ENCODE measurements at places on chromosomes 4 and X.

- DNase-seq, result peak; percentile 12
Measured at GRCh38 chr4:125091-125771, 930 bp downstream of the ZNF718 start.

GRCh38 chrX:1027133-1027532, 185.3 kb downstream of the CRLF2 start:
- DNase-seq, result no peak

- DNase-seq, result no peak
Measured at GRCh38 chr4:78734441-78735162, 41.5 kb upstream of the BMP2K start.

DNA sequence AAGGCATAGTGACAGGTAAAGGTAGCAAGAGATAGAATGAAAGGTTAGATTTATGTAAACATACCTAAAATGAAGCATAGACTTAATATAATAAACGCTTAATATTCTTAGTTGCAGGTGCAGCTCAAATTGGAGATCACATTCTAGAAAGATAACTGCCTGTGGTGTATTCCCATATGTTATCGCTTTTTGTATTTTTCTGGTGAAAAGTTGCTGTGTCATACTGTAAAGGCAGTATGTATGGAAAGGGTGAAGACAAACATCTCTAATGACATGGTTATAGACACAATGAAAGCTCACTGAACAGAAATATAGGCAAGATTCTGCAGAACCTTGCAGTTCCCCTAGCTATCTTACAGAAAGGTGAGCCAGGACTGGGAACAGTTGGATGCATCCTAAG, 240.3 kb downstream of the DCLK2 start:
- DNase-seq, result no peak

DNA sequence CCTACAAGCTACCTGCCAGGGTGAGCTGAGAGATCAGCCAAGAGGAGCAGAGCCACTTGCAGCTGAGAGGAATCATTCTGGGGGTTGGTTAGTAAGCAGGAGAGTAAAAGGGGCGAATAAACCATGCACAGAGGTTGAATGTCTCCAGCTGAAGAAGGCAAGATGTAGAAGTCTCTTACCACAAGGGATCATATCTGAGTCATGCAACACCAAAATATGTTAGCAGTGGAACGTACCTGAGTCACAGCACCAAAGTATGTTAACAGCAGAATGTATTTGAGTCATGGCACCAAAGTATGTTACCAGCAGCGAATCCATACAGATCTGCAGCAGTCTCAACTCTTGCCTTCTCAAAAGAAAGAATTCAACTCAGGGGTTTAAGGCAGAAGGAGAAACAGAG, 29.9 kb downstream of the C4orf51 start:
- no peak for DNase-seq

- DNase-seq, result no peak
Measured at GRCh38 chr4:57865264-57865663, 755.1 kb upstream of the IGFBP7 start.

DNA sequence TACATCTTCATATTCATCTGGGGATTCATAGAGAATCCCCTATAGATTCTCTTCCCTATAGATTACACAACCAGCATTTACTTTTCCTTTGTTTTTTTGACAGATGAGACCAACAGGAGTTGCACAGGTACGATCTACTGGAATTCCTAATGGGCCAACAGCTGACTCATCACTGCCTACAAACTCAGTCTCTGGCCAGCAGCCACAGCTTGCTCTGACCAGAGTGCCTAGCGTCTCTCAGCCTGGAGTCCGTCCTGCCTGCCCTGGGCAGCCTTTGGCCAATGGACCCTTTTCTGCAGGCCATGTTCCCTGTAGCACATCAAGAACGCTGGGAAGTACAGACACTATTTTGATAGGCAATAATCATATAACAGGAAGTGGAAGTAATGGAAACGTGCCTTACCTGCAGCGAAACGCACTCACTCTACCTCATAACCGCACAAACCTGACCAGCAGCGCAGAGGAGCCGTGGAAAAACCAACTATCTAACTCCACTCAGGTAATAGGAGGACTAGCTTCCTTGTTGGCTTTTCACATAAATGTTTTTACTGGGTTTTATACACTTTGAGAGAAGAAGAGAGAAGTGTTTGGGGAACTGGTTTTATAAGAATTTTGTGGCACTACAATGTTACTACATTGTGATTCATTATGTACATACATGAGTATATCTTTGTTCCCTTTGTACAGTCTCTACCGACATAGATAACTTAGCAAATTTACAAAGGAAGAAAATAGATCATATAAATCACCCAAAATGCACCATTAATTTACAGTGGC, 137.2 kb downstream of the DIPK2B start:
- DNase-seq, result no peak

DNA sequence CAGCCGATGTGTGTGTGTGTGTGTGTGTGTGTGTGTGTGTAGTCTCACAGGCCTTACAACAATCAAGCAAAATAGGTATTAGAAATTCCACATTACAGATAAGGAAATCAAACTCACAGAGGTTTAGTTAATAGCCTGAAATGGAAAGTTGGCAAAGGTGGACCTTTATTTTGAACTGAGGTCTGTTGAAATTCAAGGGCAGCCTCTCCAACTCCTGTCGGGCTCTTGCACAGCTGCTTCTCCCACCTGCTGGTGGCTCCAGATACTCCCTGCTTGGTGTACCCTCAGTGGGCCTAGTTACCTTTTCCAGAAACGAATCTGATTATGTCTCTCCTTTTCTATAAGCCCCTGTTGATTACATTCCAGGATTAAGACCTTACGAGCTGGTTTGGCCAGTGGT, 195.9 kb downstream of the MGST2 start:
- DNase-seq, result no peak

DNA sequence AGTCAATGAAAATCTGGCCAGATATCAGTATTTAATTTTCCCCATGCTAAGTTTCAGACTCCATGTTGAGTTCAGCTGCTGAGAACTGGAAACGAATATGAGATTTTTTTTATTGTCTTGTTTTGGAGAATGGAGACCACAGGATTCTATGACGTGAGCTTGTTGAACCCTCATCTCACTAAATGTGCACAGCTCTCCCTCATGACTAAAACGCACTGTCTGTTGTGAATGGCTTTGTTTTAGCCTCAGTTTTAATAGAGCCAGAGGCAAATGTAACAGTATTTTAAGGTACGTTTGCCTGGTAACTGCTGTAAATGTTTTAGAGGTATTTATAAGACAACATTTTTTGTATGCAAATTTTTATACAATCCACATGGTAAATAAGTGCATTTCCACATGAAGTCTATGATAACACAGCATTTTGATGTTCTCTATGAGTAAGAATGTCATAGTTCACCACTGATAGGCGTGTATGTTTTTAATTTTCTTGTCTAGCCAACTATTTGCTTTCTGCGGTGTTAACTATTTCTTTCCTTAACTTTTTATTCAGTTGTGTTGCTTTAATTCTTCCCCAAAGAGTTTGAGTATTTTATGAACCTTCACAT, 1159.3 kb upstream of the TENM3 start:
- no peak for DNase-seq
